ENCODE measurements at places on chromosomes 2 and 18.

DNA sequence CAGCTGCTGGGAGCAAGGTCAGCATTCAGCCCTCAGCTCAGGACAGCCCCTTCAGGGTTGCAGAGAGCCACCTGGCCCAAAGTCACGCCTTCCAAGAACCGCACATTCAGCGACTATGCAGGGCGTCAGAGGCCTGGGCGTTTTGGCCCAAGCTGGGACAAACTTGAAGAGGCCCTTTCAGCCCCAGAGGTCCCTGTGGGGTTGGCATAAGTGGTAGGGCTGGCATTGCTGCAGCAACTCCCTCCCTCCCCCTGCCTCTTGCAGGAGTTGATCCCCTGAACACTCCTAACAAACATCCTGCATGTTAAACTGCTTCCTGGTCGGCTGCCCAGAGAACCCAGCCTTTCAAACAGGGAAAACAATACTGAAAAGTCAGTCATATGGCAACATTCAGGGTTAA, 192.9 kb upstream of the SMAD2 start:
- DNase-seq = no peak

GRCh38 chr18:49892148-49892924, 79.0 kb upstream of the ACAA2 start:
- peak; percentile 39 for DNase-seq

DNA sequence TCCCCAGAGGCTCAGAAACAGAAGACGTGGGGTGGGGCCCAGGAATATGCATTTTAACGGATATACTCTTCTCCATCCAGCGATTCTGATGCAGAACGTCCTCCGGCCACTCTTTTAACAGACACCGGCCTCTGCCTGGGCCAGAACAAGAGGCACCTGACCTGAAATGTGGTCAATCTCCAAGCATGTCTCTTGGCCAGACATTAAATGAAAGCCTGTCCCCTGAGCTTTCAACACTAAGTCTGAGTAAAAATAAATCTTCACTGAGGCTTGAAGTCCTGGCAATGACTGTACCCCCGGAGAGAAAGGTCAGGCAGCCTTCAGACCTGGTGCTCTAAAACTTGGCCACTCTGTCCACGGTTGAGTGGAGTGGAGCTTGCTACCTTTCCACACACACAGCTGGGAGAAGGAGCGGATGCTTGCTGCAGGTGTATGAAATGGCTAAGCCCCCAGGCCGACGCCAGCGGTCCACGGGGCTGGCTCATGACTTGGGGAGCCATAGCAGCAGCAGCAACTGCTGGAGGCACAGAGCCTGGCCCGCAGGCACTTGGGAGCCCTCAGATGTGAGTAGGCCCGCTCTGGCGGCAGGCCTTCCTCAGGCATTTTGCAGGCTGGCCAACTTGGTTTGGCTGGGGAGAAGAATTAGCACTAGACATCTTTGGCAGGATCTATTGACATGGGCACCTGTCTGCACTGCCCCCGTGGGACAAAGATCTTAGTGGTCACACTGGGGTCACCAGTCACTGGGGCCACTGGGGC, 79.7 kb downstream of the TMEM17 start:
- DNase-seq = no peak

DNA sequence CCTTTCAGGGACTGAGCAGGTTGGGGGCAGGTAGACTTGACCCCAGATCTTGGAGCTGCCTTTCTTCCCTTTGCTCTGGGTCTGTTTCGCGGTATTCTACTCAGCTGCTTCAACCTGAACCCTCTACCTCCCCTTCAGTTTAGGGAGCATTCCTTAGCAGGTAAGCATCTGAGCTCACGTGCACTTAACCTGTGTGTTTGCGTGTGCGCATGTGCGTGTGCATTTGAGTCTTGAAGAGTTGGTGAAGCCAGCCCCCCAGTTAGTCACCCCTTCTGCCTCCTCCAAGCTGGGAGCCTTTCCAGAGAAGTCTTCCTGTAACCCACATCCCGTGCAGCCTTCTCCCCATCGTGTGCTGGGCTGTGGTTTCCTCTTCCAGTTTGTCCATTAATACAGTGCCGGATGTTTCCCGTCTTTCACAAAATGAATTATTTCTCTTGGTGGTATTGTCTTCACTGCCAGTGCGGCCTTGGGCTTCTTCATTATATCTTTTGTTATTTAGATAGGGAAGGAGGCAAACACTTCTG, 33.2 kb downstream of the B3GNT2 start:
- no peak for DNase-seq

All from fibroblast of upper back skin (primary cell).